ENCODE measurements at places on chromosomes 2 and 18.

DNA sequence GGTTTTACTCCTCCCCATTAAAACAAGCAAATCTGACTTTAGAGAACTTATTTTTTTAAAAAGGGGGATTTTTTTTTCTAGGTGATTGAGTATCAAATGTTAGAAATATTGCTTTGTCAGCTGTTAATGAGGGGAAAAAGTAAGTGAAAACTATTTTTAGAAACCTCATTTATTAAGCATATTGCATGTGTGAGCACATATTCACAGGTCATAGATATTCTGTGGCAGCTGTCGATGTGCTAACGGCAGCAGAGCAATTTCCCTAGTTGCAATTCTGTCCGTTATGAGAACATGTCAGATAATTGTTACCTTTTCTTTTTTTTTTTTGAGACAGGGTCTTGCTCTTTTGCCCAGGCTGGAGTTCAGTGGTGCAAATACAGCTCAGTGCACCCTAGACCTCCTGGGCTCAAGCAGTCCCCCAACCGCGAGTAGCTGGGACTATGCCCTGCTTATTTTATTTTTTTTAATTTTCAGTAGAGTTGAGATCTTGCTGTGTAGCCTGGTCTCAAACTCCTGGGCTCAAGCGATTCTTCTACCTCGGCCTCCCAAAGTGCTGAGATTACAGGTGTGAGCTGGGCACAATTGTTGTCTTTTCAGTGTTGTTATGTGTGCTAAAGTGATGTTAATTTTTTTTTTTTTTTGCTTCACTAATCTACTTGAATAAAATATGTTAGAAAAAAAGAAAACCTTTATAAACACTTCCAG lies 69.8 kb downstream of the MTA3 start:
- peak; percentile 23 for DNase-seq

DNA sequence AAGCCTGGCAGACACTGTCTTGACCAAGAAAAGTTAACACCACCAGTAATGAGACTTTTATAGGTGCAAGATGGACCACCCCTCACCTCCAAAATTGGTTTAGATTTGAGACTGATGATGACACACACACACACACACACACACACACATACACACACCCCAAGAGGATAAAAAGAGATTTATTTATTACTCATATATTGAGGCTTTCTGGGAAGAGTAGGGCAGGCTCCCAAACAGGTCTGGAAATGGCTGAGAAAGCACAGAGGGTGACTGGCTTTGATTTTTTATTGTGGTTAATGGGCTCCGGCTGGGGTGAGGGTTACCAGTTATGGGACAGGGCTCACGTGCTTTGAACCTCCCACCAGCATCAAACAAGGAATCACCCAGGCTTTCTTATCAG lies 54.2 kb upstream of the ADAM23 start:
- DNase-seq, result no peak

GRCh38 chr18:61982475-61982874 lies 89.7 kb upstream of the RNF152 start:
- DNase-seq, result no peak

DNA sequence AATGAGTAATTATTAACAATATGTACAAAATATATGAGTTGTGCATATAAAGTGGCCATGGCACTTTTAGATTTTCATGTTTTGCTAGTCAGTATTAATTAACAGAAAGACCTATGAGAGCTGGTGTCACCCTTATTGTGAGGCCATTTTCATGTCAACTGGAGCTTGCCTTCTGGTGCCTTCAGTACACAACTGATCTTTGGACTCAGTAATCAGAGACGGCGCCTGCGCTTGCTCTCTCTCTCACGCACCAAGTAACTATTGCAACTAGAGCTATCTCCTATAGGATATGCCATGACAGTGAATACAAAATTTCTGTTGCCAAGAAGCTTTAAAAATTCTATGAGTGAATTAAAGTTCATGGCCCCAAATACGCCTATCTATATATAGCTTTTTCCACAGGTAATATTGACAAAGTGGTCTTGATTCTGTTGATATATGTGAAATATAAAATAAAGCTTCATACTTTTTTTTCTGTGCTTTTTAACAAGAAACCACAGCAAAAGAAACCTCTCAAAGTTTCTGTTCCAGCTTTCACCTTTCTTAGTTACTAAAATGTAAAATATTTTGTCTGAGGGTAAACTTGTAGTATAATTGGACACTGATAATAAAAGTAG lies 2.9 kb downstream of the SERTAD2 start:
- DNase-seq, result no peak

DNA sequence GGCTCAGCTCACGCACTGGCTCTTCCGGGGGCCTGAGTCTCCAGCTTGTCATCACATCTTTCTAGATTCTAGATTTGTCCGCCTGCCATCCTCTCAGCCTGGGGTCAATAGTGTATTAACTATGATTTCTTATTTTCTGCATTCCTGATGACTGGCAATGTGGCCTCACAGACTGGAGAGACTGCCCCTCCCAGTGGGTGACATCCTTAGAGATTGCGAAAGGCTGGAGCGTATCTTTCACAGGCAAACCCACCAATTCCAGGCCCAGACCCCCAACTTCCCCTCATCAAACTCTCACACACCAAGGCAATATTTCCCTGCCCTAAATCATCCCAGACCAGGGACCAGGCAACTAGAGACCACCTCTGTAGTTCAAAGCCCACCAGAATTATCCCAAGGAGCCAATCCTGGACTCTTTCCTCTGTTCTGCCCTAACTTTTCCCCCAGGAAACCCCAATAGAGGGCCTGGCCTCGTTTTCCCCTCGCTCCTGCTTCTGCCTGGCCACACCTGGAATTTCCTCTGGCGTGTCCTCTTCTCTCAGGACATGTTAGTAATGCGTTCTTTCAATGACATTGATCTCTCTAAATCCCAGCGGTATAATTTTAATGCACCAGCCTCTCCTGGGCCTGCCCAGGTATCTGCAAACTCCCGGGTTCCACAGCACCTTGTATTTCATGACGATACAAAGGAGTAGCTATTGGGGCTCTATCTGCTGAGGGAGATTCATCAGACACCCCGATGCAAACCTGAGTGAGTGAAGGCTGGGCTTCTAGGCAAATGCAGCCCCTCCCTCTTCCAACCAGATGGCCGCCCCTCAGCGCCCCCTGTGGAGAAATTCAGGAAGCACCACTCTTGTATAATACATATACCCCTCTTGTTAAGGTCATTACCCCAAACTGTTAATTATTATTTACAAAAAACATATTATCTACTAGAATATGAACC lies 2.4 kb upstream of the KCNF1 start:
- peak; percentile 91 for DNase-seq

DNA sequence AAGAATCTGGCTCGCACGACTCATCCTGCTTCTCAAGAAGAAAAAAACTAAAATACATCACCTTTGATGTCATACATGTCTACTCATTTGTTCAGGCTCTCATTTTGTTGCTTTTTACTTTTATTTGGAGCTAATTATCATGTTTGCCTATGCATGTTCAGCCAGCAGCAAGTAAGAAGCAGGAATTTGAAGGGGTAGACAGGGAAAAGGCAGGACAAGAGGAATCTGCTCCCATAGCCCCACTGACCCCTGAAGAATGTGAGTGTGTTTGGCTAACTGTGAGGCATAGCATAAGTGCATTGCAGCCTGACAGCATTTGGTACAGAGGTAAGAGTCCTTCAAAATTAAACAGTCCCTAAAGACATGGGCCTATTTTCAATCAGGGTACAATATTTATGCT lies 72.7 kb downstream of the NYAP2 start:
- no peak for DNase-seq

DNA sequence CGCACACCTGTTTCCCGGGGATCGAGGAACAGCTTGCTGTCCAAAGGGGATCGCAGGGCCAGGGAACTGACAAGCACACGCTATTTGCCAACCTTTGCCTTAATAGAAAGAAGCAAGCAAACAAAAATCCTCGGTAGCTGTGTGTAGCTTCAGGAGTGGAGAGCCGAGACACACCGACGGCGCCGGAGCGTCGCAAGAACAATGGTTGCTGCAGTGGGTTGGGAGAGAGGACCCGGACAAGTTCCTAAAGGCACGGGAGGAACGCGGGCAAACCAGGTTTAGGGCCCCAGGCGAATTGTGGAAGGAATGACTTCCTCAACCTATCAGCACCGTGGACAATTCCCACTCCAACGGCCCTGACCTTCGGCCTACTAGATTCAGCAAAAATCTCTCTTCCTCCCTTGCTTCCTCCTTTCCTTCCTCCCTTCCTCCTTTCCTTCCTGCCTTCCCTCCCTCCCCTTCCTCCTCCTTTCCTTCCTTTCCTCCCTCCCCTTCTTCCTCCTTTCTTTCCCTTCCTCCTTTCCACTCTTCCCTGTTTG lies 4.9 kb upstream of the NEUROD1 start:
- DNase-seq, result peak; percentile 76

All from NCI-H1694 (cell line).